ENCODE measurements at places on chromosomes 5 and 9.
A peak's percentile ranks its signal among the peaks of the same experiment; 100 is the strongest.

DNA sequence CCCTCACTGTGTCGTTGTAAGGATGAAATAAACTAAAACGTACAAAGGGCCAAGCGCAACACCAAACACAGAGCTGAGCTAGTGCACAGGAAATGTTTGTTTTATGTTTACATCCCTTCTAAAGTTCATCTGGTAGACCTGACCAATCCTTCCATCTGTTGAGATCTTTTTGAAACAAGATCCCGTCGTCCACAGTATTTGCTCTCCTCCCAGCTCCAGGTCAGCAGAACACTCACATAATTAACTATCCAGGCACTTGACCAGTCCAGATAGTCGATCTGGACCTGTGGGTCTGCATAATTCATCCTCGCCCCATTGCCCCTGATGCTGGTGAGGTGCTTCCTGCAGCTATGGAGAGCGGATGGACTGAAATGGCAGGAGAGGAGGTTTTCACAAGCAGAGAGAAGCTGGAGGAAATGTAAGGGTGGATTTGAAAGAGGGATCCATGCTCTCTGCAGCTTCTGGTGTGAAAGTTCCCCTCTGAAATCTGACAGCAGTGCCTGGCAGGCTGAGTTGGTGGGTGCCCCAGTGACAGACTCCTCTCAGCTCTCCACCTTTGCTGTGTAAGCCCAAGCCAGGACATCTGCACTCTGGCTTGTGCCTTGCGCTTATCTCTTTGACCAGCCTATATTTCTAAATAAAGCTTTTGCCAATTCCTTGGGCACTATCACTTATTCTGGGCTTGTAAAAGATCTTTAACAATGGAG lies 102.4 kb downstream of the TTLL11 start:
- no peak for DNase-seq

GRCh38 chr5:156000115-156000514 lies 326.8 kb upstream of the SGCD start:
- no peak for DNase-seq

GRCh38 chr5:150490296-150490669 lies 17.6 kb upstream of the NDST1 start:
- no peak for DNase-seq

GRCh38 chr9:112334432-112334841 lies 1.0 kb upstream of the PTBP3 start:
- peak; percentile 35 for DNase-seq

- no peak for DNase-seq
Measured at GRCh38 chr9:136714096-136714892, 1.9 kb downstream of the DIPK1B start.

- DNase-seq = no peak
Measured at GRCh38 chr5:56329652-56330051, 96.5 kb upstream of the ANKRD55 start.

GRCh38 chr5:61788548-61788947 lies 456.5 kb downstream of the ZSWIM6 start:
- no peak for DNase-seq

- DNase-seq = no peak
Measured at GRCh38 chr9:98529841-98530240, 178.9 kb downstream of the GABBR2 start.

- peak; percentile 53 for DNase-seq
Measured at GRCh38 chr9:113509463-113509862, 45.9 kb downstream of the RGS3 start.

DNA sequence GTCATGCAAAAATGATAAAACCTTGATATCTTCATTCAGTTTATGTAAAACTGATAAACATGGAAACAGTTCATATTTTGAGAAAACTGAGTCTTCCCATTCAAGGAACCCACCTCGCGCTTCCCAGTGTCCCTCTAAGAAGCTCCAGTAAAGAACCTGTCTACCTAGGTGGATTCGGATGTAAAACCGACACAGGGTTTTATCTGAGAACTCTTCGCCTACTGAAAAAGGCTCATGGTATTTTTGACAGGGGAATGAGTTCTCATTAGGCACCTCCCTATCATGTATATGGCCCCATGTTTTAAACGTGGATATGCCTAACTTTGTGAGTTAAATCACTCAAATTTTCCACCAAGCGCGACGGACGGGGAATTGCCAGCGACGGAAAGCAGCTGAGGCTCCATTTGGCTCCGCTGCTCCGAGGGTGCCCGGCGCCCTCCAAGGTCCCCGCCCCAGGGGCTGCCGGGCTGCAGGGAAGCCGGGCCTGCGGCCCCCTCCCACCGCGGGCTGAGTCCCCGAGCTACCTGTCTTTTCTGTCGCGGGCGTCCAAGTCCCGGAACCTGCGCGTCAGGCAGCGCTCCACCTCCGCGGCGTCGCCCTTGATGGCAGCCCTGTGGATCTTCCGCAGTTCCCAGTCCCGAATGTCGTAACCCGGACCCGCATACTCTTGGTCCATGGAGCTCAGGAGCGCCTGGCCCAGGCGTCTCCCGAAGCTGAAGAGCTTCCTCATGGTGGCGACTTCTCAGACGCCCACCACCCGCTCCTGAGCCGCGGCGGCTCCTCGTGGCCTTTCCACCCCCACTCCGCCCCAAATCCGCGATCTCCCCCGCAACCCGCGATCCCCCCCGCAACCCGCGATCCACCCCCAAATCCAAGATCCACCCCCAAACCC lies 594 bp downstream of the ANKRD18A start:
- no peak for DNase-seq

DNA sequence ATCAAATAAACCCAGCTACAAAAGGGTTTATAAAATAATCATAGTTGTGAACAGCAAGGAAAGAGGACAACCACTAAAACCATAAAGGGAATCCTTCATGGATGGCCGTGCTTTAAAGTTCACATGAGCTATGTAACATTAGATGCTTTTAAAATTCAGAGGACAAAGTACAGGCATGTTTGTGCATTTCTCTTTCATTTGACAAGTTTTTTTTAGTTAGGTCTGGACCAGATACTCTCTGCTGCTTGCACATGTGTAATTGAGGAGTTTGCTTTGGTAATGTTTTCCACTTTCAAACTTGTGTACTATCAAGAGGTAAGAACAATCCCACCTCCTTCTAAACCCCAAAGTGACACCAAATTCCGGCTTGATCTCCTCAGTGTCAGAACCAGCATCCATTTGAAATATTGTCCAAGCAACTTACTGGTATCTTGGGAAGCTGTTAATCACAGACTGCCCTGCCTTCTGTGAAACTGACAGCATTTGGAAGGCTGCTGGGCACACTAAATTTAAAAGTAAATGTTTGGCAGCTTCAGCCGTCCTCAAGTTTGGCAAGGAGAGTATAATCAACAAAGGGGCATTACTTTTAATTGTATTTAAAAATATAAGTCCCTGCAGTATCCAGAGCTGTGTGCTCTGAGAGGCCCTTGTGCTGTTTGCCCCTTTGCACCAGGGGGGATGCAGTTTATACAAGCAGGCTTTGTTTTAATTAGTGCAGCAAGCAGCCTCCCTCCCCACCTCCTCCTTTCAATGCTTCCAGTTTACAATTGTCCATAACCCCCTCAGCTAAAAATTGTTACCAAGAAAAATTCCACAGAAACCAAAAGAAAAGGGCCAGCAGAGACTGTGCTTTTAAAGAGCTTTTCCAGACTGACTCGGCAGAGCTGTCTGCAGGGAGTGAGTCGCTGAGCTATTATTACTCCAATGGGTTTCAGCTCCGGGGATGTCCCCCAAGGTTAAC lies 328.3 kb upstream of the MPDZ start:
- DNase-seq = no peak

DNA sequence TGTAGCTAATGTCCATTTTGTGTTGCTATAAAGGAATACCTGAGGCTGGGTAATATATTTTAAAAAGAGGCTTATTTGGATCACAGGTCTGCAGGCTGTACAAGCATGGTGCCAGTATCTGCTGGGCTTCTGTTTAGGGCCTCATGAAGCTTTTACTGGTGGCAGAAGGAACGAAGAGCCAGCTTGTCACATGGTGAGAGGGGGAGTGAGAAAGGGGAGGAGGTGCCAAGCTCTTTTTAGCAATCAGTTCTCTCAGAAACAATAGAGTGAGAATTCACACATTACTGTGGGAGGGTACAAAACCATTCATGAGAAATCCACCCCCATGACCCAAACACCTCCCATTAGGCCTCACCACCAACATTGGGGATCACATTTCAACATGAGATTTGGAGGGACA lies 340.9 kb downstream of the RASEF start:
- DNase-seq = no peak

DNA sequence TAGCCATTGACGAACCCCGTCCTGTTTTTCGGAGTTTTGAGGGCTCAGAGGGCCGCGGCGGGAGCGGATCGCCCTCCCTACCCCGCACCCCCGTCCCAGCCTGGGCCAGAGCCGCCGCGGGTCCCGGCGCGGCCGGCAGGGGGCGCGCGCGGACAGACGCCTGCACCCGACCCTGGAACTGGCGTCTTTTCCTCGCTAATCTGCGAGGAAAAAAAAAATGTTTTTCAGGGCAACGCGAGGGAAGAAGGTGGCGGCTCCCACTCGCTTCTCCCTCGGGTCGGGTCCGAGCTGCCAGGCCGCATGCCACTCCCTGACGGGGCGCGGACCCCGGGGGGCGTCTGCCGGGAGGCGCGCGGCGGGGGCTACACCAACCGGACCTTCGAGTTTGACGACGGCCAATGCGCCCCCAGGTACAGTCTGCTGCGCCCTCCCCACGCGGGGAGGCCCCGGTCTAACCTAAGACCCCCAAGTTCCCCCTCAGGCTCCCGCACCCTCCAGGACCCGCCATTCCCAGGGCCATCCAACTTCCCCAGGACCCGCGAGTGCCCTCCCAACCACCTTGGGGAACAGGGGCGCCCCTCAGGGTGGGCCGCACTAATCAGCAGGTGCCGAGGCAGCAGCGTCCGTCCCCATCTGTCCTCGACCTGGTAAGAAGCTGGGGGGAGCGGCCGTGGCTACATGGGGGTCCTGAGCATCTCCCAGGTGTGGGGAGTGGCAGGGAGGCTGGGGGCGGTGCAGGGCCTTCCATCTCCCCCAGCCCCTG lies at the start of gene KCNT1:
KCNT1 (plus strand) TSS at position 227 of the 763 bp plus-strand sequence; CDS start at position 301, 74 bp downstream.
- peak; percentile 36 for DNase-seq

- peak; percentile 99 for DNase-seq
Measured at GRCh38 chr5:399296-400281, 43.4 kb upstream of the EXOC3 start.

DNA sequence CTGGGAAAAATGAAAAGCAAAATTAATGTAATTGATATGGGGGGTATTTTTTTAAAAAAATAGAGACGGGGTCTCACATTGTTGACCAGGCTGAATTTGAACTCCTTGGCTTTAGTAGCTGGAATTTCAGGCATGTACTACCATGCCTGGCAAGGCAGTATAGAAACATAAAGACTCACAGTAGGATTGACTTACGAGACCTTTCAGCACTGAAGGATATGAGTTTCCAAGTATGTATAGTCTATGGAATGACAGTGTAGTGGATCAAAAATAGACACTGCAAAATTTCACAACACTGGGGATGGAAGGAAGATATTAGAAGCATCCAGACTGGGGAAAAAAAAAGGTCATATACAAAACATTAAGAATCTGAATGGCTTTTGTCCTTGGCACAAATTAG lies 6.8 kb downstream of the DCP2 start:
- DNase-seq = peak; percentile 44

- DNase-seq = no peak
Measured at GRCh38 chr5:117880932-117881331, 1107.4 kb downstream of the DTWD2 start.

DNA sequence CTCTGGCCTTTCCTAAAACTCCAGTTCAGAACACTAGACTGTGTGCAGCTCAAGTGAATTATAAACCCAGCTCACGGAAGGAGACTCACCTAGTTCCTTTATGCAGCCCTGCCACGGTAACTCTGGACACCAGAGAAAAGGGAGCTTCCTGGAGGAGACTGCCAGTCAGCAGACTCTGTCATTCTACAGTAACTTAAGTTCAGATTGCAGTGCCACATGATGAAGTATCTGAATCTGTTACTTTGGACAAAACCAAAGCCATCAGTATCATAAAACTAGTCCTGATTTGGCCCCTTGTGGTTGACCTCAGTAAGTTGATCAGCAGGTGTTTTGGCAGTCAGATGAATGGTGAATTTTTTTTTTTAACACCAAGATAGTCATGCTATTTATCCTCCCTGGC lies 2.7 kb downstream of the MTRR start:
- DNase-seq = no peak

- DNase-seq = no peak
Measured at GRCh38 chr5:28286566-28286965, 1248.2 kb upstream of the CDH9 start.

DNA sequence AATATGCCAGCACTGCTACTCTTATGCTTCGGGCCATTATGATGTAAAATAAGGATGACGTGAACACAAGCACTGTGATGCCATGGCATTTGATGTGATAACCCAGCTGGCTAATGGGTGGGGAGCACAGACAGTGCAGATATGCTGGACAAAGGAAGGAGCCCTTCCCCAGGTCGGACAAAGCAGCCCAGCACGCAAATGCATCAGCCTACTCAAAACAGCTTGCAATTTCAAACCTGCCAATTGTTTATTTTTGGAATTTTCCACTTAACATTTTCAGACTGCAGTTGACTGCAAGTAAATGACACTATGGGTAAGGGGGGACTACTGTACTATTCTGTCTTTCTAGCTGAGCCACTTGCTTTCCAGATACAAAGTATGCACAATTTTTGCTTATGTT lies 181.3 kb downstream of the DCP2 start:
- no peak for DNase-seq

- no peak for DNase-seq
Measured at GRCh38 chr5:143771602-143772001, 40.4 kb upstream of the HMHB1 start.

- no peak for DNase-seq
Measured at GRCh38 chr5:8523501-8523900, 654.6 kb downstream of the MTRR start.

GRCh38 chr9:2260417-2261306 lies 245.5 kb downstream of the SMARCA2 start:
- DNase-seq = peak; percentile 75

DNA sequence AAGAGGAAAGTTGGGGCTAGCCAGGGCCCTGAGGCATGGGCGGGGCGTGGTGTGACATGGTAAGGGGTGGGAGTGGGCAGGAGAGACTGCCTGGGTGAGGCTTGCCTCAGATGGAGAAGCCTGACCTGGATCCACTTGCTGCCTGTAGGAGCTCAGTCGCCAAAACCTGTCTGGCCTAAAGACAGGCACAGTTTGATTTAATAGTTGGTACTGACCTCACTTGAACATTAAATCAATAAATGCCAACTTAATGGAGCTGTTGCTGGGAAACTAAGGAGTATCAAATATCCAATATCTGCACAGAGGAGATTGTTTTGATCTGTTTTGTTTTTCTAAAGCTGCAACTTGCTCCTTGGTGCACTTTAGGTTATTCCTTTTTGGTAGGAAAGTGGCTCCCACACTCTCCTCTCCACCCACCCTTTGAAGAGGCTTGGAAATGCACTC lies 86.4 kb downstream of the RCL1 start:
- no peak for DNase-seq

GRCh38 chr9:115593587-115594091 lies 475.7 kb upstream of the TNC start:
- DNase-seq = peak; percentile 81

- peak; percentile 2 for DNase-seq
Measured at GRCh38 chr9:10059044-10059443, 553.8 kb downstream of the PTPRD start.

Measured in fibroblast of skin of back (primary cell).